ENCODE measurements at places on chromosomes 13 and 19.

GRCh38 chr19:17329366-17330261 is 5.0 kb downstream of the ANO8 start:
- DNase-seq, result no peak

GRCh38 chr13:24630121-24630520 is 50.1 kb upstream of the ATP12A start:
- no peak for DNase-seq

- no peak for DNase-seq
Measured at GRCh38 chr19:45094707-45095106, 1.7 kb downstream of the PPP1R37 start.

DNA sequence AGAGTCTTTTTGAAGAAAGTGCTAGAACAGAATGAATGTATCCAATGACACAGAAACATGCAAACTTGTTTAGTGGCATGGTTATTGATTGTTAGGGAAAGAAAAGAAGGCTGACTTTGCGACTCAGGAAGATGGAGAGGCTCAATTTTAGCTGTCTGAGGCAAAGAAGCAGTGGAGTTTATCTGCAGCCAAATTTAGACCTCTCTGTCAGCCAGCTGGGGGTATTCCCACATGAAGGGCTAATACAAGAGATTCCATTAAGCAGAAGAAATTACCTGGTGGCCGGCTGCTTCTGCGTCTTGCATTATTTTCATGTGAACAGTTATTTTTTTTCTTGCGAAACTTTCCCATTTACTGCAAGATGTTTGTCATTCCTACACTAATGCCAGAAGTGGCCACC is 240.2 kb upstream of the NBEA start:
- no peak for DNase-seq

Measured in RWPE2 (cell line).